ENCODE measurements at places on chromosomes 3 and 15. TPM values are rescaled to one million over a fixed set of nuclear protein-coding genes. Genes with fewer than 3 reads are reported as not detected.

Gene PLCB2
- 57.0 TPM for polyA plus RNA-seq

Gene MYRIP
- 0.06 TPM for polyA plus RNA-seq

Gene KLHL40
- polyA plus RNA-seq: not detected

Gene IGF2BP2
- polyA plus RNA-seq: 0.43 TPM

Gene RBM6
- polyA plus RNA-seq: 7.5 TPM

Gene ZSCAN2
- 5.8 TPM for polyA plus RNA-seq

Gene PPP1R14D
- not detected for polyA plus RNA-seq

Gene PPM1M
- 83.6 TPM for polyA plus RNA-seq

Gene RPS17
- 1,003 TPM for polyA plus RNA-seq

Gene FES
- polyA plus RNA-seq: 53.5 TPM

Gene ACVR2B
- 0.02 TPM for polyA plus RNA-seq

Gene HESX1
- not detected for polyA plus RNA-seq

Gene PARL
- polyA plus RNA-seq: 120 TPM

Gene GOLGA8J
- not detected for polyA plus RNA-seq

Gene CACNA2D2
- polyA plus RNA-seq: 2.3 TPM

Gene SENP8
- not detected for polyA plus RNA-seq

Gene AGBL1
- polyA plus RNA-seq: not detected

Gene ZNF280D
- 8.1 TPM for polyA plus RNA-seq

Gene RETNLB
- polyA plus RNA-seq: not detected

Gene PCLAF
- 5.3 TPM for polyA plus RNA-seq

Gene CRYBG3
- polyA plus RNA-seq: 0.48 TPM

All from immature natural killer cell (primary cell).